ENCODE measurements at places on chromosomes 4 and X.

GRCh38 chrX:35919536-35920309, at the start of gene CFAP47:
TSS of gene CFAP47 (plus strand) at chrX:35919734. CDS start at chrX:35919800, 66 bp downstream.
- DNase-seq, result no peak

- no peak for DNase-seq
Measured at GRCh38 chrX:70437011-70437410, 7.6 kb upstream of the DLG3 start.

DNA sequence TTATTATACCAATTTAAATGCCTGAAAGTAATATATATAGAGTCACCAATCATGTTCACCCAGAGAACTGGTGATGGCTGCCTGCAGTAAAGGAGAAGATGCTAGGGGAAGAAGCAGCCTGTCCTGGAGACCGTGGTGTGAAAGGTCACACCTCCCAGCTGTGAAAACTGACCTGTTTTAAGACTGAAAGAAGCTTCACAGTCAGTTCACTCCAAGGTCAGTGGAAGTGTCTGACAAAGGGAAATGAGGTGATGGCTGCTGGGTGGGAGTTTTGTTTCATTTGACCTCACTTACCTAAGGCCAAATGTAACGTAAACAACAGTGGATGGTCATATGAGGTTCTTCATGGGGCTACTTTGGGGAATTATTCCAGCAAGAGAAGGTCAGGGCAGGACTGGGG, 352.1 kb upstream of the GATB start:
- DNase-seq, result no peak

GRCh38 chrX:42229533-42229932, 306.2 kb upstream of the CASK start:
- no peak for DNase-seq

DNA sequence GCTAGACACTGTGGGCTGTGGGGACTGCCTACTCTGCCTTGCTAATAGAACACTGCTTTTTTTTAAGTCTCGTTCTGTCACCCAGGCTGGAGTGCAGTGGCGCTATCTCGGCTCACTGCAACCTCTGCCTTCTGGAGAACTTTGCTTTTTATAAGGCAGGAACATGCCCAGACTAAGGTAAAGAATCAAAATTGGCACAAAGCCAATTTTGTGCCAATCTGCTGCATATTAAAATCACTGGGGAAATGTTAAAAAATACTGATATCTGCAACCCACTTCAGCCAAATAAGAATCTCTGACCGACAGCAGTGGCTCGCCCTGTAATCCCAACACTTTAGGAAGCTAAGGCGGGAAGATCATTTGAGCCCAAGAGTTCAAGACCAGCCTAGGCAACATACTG, 36.5 kb upstream of the CEP135 start:
- DNase-seq, result no peak

DNA sequence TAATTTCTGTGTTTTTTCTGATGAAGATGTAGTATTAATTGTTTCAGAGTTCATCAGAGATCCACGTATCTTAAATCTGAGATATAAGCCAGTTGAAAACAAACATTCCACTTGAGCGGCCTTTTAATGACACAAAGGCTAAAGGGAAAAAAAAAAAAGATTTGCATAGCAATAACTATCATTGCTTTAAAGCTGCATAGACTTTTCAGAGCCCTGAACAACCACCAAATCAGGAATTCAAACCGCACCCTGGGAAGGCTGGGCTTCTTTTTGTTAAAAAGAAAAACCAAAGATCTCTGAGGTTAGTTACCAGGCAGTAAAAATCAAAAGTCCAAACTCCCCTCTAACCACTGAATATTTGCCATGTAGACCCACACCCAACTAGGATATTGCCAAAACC, 206.0 kb downstream of the HHIP start:
- no peak for DNase-seq

- DNase-seq, result no peak
Measured at GRCh38 chr4:39682138-39682537, 15.8 kb upstream of the UBE2K start.

DNA sequence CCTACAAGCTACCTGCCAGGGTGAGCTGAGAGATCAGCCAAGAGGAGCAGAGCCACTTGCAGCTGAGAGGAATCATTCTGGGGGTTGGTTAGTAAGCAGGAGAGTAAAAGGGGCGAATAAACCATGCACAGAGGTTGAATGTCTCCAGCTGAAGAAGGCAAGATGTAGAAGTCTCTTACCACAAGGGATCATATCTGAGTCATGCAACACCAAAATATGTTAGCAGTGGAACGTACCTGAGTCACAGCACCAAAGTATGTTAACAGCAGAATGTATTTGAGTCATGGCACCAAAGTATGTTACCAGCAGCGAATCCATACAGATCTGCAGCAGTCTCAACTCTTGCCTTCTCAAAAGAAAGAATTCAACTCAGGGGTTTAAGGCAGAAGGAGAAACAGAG, 29.9 kb downstream of the C4orf51 start:
- DNase-seq, result no peak

- no peak for DNase-seq
Measured at GRCh38 chr4:52371841-52372240, 287.3 kb downstream of the USP46 start.

GRCh38 chrX:17613979-17614588, 123.2 kb upstream of the SCML1 start:
- DNase-seq, result no peak

- DNase-seq, result no peak
Measured at GRCh38 chr4:5374592-5374991, 323.3 kb downstream of the STK32B start.

- peak; percentile 9 for DNase-seq
Measured at GRCh38 chrX:153725039-153725831, 579 bp downstream of the ABCD1 start.

GRCh38 chr4:5785806-5786680, 75.0 kb downstream of the EVC start:
- DNase-seq, result no peak

DNA sequence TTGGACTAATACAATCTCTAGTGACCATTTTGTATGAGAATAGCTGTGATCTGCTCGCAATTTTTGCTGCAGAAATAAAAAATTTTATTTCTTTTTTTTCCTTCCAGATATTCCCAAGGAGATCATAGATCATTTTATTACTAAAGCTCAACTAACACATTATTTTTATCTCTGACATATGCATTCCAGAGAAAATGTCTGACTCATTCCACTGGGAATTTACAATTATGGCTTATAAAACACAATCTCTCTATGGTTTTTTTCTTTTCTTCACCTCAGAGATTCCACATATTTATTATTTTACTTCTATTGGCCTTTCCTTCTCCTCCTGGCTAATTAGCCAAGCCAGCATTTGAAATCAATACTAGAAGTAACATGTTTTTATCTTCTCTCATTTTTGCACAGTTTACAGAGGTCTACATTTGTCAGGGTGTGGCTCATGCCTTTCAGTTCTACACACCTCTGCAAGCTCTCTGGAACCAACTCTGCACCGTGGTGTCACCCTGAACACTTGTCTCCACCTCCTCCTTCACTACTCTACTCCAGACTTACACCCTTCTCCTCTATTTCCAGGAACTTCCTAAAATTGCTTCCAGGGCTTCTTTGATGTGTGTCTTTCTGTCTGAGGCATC, 59.8 kb upstream of the GPM6A start:
- no peak for DNase-seq

DNA sequence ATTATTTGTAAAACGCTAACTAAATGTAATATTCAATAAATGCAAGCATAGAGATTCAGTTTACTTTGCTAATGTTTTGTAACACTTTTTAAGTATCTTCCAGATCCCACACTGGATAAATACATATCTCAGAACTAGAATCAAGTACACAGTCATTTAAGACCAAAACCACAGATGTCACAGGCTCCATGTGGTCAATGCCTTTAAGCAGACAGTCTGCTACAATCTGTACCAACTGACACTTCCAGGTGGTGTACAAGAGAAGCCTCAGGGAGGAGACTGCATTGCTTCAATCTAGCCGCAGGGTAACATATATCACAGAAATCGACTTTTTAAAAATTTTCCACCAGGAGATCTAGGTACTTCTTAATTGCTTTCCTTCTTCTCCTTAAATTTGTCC, 229.6 kb upstream of the DIAPH2 start:
- DNase-seq, result no peak

- no peak for DNase-seq
Measured at GRCh38 chrX:18707426-18708049, at the start of gene PPEF1. TSS of gene PPEF1 (plus strand) at chrX:18707645. CDS start at chrX:18707781, 136 bp downstream.

DNA sequence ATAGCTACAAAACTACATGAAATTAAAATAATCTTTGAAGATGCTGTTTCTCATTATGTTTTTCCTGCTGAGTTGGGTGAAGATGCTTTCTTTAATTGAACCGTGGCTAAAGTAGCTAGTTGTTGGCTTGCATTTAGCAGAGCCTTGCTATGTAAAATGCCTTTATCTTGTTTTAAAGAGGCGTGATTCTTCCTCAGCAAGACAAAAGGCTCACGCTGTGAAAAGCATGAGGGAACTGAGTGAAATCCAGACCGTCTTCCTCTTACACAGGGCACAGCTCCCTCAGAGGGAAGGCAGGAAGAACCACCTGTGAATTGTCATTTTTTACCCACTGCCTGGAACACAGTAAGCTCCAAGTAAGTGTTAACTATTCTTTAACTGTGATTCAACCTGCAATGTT, 39.0 kb upstream of the ZNF518B start:
- DNase-seq, result no peak

- no peak for DNase-seq
Measured at GRCh38 chrX:16544969-16545368, 105.0 kb upstream of the S100G start.
